ENCODE measurements at places on chromosomes 16 and 17.
A peak's percentile ranks its signal among the peaks of the same experiment; 100 is the strongest.

DNA sequence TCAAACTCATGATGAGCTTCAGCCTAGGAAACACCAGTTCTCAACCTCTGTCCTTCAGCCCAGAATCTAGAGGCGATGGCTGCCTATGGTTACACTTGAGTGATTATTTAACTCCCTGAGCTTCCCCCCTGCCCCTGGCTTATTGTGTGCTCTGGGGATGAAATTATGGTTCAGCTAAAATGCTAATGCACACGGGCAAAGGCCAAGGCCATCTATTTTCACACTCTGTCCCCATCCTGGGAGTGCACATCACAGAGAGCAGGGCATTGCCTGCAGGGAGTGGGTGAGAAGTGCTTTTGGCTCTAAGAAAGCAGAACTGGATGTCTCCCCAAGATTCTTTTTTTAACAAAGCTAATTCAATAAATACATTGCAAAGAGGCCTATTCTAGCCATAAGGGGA is 21.6 kb upstream of the CACNG5 start:
- DNase-seq: no peak

DNA sequence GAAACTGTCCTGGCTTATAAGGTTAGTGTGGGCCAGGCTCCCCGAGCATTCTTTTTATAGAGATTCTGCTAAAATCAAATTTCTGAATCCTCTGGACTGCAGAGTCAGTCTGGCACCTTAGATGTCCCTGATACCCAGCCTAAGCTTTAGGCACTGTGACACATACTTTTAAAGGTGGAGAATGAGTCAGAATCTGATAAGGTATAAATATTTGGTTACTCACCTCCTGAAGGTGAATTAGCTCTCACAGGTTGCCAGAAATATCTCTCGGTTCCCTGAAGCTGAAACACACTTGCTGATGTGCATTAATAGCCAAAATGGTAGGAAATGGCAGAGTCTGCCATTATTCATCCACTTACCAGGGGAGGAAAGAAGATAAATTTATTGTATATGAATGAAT is 446.9 kb downstream of the UTP18 start:
- no peak for DNase-seq

GRCh38 chr16:47278306-47278970 is 134.7 kb upstream of the NETO2 start:
- DNase-seq: no peak

GRCh38 chr16:47600376-47600775 is 139.2 kb downstream of the PHKB start:
- DNase-seq: no peak

- DNase-seq: no peak
Observed at GRCh38 chr17:12603566-12603965, 62.1 kb upstream of the MYOCD start.

GRCh38 chr16:66924527-66925321 is 611 bp downstream of the RRAD start:
- DNase-seq: no peak

- DNase-seq: no peak
Observed at GRCh38 chr17:30379903-30380381, 1.2 kb downstream of the CPD start.

DNA sequence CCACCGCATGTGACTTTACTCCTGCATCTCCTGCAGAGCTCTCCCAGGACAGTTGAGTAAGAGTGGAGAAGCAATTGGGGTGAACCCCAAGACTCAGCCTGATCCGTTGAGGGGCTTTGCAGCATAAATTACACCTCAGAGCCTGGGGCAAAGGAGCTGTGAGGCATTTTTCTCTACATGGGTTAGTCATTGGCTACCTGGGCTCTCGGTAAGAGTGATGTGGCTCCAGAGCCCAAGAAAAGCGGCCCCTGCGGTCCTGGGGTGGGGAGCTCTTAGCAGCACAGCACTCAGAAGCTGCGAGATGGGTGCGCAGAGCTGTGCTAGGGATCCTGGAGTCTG is 40.4 kb upstream of the C16orf78 start:
- DNase-seq: no peak

DNA sequence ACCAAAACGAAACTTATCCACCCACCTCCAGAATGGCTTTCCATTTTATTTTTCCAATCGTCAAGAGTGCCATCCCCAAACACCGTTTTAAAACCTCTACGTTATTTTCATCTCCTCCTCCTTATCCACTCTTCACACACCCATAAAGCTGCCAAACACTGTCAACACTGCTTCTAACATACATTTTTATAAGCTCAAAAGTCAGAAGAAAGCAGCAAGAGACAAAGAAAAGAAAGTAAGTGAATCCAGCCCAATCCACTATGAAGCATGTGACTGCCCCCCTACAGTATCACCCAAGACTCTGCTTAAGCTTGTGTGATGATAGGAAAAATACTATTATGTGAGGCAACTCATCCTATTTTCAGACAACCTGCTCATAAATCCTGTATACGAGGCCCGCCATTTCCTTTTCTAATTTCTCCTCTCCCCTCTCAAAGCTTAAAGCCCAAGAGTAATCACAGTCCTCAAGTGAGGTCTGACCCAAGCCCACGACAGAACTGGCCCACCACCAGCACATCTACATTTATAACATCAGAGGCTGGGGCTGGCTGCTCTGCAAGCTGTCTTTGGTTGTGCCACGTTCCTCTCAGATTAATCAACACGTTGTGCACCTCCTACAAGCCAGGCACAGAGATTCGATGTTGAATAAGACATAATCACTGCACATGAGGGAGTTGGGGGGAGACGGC is 16.3 kb downstream of the USP31 start:
- DNase-seq: no peak

DNA sequence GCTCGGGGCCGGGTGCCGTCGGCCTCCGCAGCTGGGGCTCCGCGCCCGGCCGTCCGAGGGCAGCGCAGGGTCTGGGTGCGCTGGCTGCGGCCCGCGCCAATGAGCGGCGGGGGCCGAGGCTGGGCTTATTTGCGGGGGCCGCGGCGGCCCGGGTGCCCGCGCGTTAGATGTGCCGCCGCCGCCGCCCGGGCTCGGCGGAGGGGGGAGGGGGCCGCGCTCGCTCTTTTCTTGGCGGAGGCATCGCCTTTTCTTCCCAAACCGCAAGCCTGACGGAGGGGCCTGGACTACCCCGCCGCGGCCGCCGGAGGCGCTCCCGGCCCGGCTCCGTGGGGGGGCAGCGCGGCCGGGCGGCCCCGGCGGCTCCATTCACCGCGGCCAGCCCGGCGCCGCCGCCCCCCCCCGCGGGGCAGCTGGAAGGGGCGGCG is at the start of gene NOTUM:
TSS of gene NOTUM (minus strand) at position 101 of the 425 bp plus-strand sequence. CDS start 278 bp downstream, outside the sequence.
- DNase-seq: no peak

- no peak for DNase-seq
Observed at GRCh38 chr16:68200088-68200783, 35.7 kb downstream of the ESRP2 start.

GRCh38 chr16:19162085-19162484 is 6.0 kb upstream of the SYT17 start:
- no peak for DNase-seq

- no peak for DNase-seq
Observed at GRCh38 chr16:66293932-66294331, 72.6 kb upstream of the CDH5 start.

DNA sequence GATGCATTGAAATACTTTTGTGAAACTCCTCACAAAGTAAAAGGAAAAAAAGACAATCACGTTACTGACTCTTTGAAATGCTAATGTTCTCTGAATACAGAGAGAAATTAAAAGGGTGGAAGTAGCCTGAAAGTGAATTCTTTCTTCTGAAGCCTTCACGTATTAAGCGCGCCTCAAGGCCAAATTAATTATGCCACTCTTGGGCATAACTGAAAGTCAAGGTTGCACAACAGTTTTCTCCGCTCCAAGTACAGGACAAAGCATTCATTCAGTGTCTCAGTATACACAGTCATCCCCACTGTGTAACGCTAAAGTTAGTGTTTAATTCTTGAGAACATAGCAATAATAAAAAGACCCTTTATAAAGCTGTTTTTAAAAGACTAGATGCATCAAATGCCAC is 21.5 kb downstream of the PARN start:
- DNase-seq: no peak

GRCh38 chr17:14498812-14499211 is 197.9 kb downstream of the HS3ST3B1 start:
- no peak for DNase-seq

- no peak for DNase-seq
Observed at GRCh38 chr17:79826204-79826680, 13.0 kb downstream of the CBX4 start.

DNA sequence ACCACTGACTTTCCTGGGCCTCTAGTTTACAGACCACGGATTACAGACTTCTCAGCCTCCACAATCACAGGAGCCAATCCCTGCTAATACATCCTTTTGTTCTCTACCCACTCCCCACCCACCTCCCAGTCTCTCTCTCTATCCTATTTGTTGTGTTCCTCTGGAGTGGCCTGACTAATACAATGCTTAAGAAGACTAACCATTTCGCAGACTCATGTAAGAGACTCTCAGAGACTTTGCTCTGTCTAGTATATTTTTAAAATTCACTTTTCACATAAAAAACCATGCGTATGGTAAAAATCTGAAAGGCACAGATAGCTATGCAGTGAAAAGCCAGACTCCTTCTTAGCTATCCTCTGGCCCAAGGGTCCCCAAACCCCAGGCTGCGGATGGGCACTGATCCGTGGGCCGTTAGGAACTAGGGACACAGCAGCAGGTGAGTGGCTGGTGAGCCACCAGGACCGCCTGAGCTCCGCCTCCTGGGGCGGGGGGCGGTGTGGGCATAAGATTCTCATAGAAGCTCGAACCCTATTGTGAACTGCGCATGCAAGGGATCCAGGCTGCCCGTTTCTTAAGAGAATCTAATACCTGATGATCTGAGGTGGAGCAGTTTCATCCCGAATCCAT is 7.6 kb downstream of the PIK3R6 start:
- DNase-seq: no peak

- DNase-seq: no peak
Observed at GRCh38 chr16:71552698-71553503, 24.0 kb downstream of the TAT start.

- no peak for DNase-seq
Observed at GRCh38 chr16:30031477-30031918, 427 bp upstream of the TLCD3B start.

GRCh38 chr16:86730086-86730485 is 151.7 kb downstream of the FOXL1 start:
- DNase-seq: no peak

- no peak for DNase-seq
Observed at GRCh38 chr17:1234455-1234854, 35.8 kb upstream of the BHLHA9 start.

GRCh38 chr17:76521262-76521661 is 16.2 kb downstream of the CYGB start:
- DNase-seq: no peak

GRCh38 chr16:24359490-24359889 is 103.4 kb downstream of the CACNG3 start:
- no peak for DNase-seq

GRCh38 chr16:35751191-35751941 is 2292.0 kb downstream of the TP53TG3F start:
- no peak for DNase-seq

- DNase-seq: no peak
Observed at GRCh38 chr16:52492789-52493357, 54.1 kb downstream of the TOX3 start.

GRCh38 chr16:53949715-53950410 is 245.9 kb downstream of the FTO start:
- no peak for DNase-seq

DNA sequence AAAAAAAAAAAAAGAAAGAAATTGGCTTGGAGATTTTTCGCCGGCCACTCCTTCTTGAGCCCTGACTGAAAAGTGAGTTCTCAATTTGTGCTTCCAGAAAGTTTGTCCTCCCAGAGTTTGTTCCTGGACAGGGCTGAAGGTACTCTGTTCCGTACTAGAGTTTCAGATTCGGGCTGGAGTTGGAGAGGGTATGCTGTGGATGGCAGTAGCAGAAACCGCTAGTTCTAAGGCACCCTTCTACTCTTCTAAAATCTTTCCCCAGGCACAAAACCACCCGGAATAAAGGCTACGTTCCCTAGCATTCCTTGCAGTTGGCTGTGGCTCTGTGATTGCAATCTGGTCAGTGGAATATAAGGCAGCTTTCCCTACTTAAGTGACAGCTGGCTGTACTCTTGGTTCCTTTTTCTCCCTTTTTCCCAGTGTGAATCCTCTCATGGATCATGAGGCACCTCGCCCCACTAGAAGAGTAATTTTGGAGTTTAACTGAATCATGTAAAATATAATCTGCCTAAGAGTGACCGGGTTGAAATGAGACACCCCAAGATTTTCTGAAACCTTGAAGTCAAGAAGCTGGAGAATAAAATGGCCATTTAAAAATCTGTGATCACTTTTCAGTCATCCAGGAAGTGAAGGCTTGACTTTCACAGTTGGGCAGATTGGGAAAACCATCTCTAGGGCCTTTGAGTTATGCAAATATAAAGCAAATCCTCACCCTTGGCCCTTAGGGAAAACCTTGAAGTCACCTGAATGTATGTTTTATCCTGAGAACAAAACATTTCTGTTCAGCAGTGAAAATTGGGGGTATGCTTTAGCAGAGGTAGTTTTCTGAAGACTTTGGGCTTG is 901 bp upstream of the HEATR6 start:
- DNase-seq: no peak

- no peak for DNase-seq
Observed at GRCh38 chr16:2715966-2716885, 3.8 kb downstream of the PRSS27 start.

DNA sequence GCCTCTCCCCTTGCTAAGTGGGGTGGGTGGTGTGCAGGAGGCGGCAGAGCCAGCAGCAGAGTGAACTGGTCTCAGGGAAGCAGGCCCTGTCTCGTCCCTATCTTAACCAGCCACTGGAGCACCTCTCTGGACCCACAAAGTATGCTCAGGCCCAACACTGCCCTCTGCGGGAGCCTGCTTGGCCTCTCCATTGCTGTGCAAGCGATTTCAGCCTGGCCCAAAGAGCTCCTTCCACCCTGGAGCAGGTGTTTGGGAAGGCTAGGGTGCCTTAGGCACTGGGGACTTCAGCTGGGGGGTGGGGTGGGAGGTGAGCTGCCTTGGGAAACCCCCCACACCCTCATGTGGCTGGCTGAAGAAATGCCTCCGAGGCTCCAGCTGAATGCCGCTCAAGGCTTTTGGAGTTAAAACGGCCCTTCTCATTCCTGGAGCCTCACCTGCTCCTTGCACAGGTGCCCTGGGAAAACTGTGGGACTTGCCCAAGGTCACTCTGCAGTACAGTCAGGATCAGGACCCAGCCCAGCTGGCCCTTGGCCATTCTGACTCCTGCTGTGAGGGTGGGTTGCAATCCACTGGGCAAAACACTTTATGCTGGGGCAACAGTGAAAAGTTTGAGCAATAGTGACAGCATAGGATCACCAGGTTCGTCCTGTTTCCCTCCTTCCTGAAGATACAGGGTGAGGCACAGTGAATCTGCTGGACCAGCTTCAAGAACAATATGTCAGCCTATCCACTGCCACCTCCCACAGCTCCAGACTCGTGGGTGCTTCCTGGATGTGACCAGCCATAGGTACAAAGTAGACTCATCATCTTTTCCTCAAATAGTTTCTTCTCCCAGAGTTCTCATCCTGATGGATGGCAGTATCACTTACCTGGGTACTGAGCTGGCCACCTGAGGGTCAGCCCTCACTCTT is 5.9 kb upstream of the UBE2O start:
- no peak for DNase-seq

- DNase-seq: peak; percentile 52
Observed at GRCh38 chr17:66177048-66177447, 14.9 kb downstream of the CEP112 start.

All from NCI-H2107 (cell line).